Activated T-cell treated with anti-CD3 and anti-CD28 coated beads, Interleukin-2, amount 50 U/mL, for 1 hour (primary cell): ENCODE measurements at places on chromosomes 5 and 9.

- DNase-seq: no peak
Measured at GRCh38 chr9:14238079-14238478, 75.9 kb downstream of the NFIB start.

- no peak for DNase-seq
Measured at GRCh38 chr5:15946026-15946425, 233.6 kb downstream of the MARCHF11 start.

GRCh38 chr9:130323051-130323745 lies 57.6 kb downstream of the HMCN2 start:
- DNase-seq: no peak

DNA sequence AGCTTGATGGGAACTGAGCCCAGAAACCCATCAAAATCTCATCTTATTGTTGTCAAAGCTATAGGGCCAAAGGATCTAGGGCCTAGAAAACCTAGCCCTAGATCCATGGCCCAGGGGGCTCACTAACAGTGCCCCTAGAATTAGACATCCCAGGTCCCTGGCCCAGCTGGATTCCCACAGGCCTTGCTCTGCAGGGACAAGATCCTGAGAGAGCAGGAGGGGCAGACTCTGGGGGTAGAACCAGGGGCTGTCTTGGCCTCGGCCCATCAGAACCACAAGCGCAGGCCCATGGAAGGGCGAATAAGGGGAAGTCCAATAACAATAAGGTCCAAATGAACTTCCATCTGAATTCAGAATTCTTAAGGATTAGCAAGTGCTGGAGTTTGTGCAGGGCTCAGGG lies 69.6 kb downstream of the IL6ST start:
- no peak for DNase-seq

DNA sequence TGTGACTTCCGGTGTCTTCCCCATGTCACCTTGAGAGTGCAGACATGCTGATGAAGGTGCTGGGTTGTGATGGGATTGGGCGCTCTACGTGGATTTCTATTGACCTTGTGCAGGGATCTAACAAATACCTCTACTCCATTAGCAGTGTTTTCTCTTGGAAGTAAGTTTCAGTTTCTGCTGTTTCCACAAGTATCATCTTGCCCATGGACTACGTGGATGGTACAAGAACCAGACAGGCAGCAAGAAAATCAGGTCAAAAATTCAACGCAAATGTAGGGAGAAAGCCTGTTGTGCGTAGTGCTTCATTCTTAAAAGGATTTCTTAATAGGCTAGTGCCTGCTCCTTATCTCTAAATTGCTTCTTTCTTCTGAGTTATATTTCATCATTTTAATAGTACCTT lies 60.8 kb downstream of the AOPEP start:
- DNase-seq: no peak

DNA sequence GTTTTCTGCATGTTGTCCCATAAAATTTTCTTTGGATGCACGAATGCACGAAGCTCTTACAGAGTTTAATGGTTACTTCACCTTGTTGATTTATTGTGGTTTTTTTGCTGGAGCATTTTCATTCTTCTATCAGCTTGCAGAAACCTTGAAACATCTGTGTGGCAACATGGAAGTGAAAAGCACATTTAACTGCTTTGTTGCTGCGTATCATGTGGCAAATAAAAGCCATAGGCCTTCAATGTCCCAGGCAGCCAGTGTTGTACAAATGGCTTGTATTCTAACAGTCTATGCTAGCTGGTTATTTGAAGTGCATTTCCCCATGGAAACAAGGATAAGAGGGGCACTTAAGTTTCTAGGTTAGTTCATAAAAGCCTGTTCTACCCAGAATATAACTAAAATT lies 42.5 kb upstream of the RASGRF2 start:
- no peak for DNase-seq

DNA sequence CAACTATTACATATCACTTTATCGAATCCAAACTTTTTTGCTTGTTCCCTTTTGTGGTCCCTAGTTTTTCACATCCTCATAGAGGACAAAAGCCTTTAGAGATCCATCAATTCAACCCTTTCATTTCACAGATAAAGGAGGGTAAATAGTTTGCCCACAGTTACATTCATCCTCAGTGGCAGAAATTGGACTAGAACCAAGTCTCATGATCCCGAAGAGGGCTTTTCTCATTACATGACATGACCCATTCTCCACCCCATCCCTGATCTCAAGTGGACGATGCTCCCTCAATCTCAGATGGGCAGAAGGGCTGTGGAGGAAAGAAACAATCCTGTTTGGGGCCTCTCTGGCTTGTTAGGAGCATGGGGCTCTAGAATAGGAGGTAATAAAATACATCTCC lies 23.1 kb downstream of the TICAM2 start:
- DNase-seq: no peak

GRCh38 chr5:22650511-22650910 lies 202.6 kb downstream of the CDH12 start:
- no peak for DNase-seq

DNA sequence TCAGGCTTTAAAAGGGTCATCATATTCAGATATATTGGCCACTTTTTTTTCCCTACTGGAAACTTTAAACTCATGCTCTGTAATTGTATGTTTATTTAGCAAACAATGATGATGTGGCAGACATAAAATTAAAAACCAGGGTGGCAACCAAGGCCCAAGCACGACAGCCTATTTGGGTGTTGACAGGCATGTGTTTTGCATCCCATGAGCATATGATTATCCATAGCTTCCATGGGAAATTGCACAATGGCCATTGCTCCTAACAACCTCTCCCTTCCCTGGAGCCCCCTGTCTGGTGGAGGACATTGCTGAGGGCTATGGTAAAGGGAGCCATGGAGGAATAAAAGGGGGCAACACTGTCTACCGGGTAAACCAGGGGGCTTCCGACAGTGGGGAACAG lies 134.7 kb downstream of the GAS1 start:
- DNase-seq: no peak

GRCh38 chr9:73118286-73118685 lies 33.4 kb upstream of the ANXA1 start:
- no peak for DNase-seq

DNA sequence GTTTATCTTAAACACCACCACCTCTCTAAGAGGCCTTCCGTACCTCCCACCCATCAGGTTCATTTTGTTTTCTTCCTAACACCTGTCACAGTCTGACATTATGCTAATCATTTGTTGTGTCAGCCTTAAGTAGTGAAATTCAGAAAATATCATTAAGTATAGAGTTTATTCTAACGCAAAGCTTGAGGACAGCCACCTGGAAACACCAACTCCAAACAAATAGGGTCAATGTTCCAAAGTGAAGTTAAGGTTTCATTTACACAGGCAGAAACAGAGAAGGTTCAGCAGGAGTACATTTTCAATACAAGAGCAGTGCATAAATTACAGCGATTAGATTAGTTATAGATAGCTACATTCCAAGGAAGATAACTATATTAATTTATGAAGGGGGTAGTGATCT lies 1.3 kb upstream of the SMC5 start:
- DNase-seq: no peak

GRCh38 chr5:44336708-44337107 lies 52.5 kb downstream of the FGF10 start:
- DNase-seq: no peak

DNA sequence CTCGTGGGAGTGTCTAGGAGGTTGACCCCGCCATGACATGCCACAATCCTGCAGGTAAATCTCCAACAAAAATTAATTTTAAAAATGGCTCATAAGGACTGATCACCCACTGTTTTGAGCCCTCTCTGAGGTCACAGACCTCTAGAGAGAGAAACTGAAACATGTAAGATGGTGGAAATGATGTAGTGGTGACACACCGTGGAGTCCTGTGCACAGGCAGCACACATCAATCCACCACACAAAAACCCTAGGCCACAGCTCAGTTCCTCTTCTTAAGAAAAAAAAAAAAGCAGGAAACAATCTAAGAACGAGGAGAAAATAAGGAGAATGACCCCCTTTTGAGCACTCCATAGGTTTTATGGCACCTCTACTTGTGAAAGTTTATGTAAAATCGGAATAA lies 93.8 kb upstream of the FAM120A start:
- no peak for DNase-seq

GRCh38 chr5:168776070-168776469 lies 196.9 kb upstream of the PANK3 start:
- no peak for DNase-seq

GRCh38 chr9:132588098-132588497 lies 5.7 kb downstream of the BARHL1 start:
- DNase-seq: no peak

DNA sequence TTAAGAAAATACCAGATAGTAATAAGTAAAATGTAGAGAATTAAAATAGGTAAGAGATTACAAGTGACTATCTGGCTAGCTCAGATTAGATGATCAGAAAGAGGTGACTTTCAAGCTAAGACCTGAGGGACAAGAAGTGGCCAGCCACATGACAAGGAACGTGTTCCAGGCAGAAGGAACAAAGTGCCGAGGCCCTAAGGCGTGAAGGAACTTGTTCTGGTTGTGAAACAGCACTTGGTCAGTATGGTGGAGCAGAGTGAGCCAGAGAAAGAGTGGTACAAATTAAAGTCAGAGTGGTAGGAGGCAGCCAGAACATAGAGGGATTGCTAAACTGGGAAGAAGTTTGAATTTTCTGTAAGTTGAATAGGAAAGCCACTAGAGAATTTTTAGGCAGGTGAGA lies 73.6 kb downstream of the ADRB2 start:
- no peak for DNase-seq

DNA sequence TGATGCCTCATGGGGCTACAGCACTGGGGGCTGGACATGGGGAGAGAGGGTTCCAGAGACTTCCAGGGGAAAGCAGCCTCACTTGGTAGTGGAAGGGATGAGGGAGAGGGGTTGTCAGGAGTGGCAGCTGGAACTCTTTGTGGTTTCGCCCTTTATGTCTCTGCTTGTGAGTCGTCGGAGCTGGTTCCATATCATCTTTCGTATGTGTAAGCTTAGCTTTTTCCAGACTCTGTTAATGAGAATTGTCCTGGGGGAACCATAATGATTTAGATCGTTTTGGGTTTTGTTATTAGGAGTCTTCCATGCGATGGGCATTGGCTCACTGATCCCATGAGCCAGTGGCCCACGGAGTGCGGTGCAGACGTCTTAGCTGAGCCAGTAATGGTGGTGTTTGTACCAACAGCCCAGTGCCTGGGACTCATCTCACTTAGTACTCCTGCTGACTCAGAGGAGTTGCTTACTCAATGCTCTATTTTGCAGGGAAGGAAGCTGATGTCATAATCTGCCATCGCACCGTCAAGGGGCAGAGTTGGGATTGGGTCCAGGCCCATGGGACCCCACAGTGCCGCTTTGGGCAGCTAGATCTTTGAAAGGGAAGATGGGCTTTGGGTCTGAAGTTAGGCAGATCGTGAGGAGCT lies 48.5 kb downstream of the NEK6 start:
- no peak for DNase-seq

DNA sequence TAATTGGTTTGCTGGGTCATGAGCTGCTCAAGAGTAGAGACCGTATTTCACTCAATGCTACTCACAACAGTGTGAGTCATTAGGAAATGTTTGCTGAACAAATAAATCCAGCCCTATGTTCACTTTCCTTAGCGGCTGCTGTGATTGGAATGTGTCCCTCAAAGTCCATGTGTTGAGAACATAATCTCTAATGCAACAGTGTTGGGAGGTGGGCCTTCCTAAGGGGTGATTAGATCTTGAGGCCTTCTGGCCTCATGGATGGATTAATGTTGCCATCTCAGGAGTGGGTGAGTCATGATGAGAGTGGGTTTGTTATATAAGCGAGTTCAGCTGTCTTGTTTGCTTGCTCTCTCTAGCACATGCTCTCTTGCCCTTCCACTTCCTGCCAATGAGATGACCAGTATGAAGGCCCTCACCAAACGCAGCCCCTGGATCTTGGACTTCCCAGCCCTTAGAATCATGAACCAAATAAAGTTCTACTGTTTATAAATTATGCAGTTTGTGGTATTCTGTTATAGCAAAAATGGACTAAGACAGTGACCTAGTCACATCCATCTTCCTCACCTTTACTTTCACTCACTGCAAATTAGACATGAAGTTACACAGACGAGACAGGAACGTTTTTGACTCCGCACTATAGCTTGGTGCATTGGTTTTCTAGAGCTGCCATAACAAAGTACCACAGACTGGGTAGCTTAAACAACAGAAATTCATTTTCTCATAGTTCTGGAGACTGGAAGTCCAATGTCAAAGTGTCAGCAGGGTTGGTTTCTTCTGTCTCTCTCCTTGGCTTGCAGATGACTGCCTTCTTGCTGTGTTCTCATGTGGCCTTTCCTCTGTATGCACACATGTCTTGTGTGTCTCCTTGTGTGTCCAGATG lies 50.9 kb upstream of the FAM169A start:
- DNase-seq: no peak

- no peak for DNase-seq
Measured at GRCh38 chr5:88452820-88453219, 184.2 kb upstream of the TMEM161B start.
